ENCODE measurements at places on chromosomes 2 and 18.

DNA sequence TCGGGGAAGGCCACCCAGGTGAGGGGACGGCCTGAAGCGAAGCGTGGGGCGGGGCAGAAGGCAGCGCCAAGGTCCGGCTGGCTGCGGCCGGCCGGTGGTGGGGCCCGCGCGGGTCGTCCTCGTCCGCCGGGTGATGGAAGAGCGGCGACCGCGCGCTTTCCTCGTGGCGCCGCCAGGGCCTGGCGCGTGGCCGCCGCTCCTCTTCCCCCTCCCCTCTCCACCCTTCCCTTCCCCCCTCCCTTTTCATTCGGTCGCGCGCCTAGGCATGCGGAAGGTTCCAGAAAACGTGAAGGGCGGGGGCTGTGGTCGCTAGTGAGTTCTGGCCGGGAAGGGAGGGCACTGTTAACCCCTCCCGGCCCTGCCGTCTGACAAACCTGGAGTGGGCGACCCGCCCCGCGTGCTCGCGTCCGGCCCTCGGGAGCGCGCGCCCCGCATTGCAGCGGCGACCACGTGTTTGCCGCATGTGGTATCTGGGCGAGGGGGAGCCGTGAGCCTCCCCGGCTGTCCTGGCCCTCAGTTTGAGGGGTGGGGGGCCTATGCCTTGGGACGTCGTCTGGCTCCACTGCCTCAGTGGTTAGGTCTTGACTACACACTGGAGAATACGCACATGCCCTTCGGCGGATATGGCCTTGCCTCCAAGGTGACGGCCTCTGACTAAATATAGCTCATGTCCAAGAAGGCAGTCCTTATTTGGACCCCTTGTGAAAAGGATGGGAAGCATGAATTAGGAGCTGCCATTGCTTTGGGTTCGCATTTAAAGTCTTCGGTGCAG is 579 bp downstream of the MAT2A start:
- DNase-seq: no peak

GRCh38 chr2:37784071-37784758 is 112.8 kb upstream of the CDC42EP3 start:
- DNase-seq: no peak

- peak; percentile 9 for DNase-seq
These were observed 1.4 kb downstream of the NEDD4L start for GRCh38 chr18:58045242-58046092.

- no peak for DNase-seq
These were observed 59.4 kb upstream of the RAPH1 start for GRCh38 chr2:203594541-203594940.

- no peak for DNase-seq
These were observed 19.2 kb downstream of the ATP6V1B1 start for GRCh38 chr2:70954886-70955285.

Measured in kidney capillary endothelial cell (primary cell).